CD8-positive, alpha-beta T cell (primary cell): ENCODE measurements at places on chromosomes 11 and 22.

GRCh38 chr22:50714631-50715179 is 23.3 kb upstream of the ACR start:
- DNase-seq = no peak

GRCh38 chr11:34064291-34064690 is 12.8 kb downstream of the CAPRIN1 start:
- DNase-seq = no peak

- DNase-seq = no peak
These were observed 27.4 kb upstream of the RDX start for GRCh38 chr11:110323786-110324185.

DNA sequence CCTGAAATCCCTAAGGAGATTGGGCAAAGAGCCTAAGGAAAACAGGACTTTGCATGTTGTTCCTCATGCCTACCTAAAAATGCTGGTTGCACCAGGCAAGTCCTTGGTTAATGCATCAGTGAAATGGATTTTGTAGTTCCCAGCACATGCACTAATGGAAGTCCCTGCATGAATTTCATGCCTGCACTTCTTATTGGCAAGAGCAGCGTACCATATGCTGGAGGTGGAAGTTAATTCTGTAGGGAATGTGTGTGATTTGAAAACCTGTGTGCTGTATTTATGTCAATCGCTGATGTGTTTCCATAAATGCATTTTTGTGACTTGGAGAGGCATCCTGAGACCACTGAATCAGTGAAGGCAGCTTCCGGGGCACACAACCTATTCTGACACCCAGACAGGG is 140.3 kb upstream of the MTNR1B start:
- no peak for DNase-seq

- no peak for DNase-seq
These were observed 2.9 kb downstream of the TST start for GRCh38 chr22:37016134-37016910.

GRCh38 chr11:10699072-10699471 is 5.5 kb upstream of the IRAG1 start:
- no peak for DNase-seq

- DNase-seq = no peak
These were observed 221.3 kb downstream of the INSC start for GRCh38 chr11:15336021-15336420.
